ENCODE measurements at places on chromosomes 12 and 14. TPM values are rescaled to one million over a fixed set of nuclear protein-coding genes. Genes with fewer than 3 reads are reported as not detected.

- no peak for DNase-seq
These were observed 623.4 kb downstream of the DIO2 start for GRCh38 chr14:79587875-79588274.

Gene RERG
- total RNA-seq: not detected

DNA sequence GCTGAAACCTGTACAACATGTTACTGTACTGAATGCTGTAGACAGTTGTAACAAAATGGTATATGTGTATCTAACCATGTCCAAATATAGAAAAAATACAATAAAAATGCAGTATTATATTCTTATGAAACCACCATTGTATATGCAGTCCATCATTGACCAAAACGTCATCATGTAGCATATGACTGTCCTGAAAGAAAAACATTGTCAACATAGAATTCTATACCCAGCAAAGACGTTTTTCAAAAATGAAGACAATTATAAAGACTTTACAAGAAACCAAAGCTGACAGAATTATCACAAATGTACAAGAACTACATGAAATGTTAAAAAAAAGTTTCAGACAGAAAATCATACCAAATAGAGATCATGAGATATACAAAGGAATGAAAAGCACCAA, 8.1 kb upstream of the GPATCH2L start:
- no peak for DNase-seq

Gene EGLN3
- 4.0 TPM for total RNA-seq

DNA sequence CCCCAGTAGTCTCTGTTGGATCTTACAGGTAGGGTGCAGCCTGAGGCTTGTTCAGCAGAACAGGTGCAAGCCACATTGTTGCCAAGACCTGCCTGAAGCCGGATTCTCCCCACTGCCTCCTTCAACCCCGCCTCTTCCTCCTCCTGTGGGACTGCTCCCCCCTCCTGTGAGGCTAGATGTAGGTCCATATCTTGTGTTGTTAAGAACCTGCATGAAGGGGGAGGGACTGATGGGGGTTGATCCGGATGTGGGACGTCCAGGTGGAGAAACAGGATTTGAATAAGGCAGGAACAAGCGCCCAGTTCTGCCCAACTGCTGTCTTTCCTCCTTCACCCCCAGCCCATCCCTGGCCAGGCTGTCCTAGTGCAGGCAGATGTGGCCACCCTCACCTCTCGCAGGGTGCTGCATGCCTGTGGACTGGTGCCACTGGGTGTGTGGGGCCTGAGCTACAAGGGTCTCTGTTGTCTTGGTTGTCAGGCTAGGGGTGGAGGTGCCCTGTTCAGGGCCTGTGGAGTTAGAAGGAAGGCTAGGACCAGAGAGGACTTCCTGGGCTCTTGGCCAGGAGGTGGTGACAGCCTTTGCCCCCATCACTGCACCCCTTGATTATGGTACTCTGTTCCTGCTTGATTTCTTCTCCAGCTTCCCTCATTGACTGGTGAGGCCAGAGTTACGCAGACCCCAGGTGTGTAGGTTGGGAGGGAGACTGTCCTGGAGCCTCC, 1.4 kb downstream of the NR4A1 start:
- DNase-seq: peak; percentile 41

Gene SIX4
- total RNA-seq: not detected

DNA sequence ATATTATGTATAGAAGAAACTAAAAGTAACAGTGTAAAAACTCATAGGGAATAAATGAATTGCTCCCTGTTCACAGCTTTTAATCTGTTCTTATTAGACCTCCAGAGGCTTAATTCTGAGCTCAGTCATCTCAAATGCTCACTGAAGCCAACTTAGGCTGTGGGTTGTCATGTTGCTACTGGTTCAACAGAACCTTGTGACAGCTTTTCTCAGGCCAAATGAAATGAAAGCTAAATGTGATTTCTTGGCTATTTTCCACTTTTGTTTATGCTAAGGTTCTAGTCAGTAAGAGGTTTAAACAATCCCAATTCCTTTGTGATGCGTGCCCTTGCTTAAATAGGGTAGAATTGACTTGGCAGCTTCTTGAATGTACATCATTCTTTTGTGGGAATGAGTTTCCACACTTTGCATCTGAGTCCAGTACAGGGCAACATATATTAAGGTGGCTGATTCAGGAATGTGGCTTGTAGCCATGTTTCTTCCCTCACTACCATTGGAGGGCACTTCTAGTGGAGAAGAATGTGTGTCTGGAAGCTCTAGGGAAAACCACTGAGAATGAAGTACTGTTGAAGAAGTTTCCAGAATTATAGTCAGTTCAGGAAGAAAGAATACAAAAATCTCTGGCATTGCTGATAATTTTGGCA, 156.4 kb downstream of the NEDD1 start:
- DNase-seq: no peak

DNA sequence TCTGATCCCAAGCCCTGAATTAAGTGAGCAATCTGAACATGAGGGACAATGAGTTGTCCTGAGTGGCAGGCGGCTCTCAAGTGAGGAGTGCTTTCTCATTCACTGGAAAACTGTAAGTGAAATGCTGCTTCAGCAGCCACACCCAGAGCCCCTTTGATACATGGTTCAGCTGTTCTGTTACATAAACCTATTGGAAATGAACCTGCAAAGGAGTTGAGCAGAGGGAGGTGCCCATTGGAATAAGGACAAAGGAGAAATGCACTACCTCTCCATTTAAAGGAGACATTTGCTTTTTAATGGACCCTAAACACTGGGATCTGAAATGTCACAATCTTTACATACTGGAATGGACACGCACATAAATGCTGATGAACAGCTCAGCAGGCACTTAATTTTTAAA, 169.9 kb downstream of the CACNA1C start:
- DNase-seq: no peak

- no peak for DNase-seq
These were observed 111.3 kb upstream of the GARIN2 start for GRCh38 chr14:67077921-67078320.

DNA sequence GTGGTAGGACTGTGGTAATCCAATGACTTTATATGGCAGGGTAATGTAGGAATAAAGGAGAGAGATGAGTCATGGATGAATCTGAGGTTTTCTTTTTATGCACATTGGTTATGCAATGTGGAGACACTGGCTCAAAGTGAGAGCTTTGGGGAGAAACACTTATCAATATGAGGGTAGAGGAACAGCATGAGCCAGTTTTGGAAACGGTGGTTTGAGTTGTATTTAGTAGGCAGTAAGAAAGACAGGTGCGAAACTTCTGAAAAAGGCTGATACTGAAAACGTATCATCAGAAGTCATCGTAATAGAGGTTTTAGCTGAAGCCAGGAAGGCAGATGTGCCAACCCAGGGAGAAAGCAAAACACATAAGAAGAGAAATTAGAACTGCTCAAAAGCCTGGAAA, 854.8 kb upstream of the SEL1L start:
- no peak for DNase-seq

DNA sequence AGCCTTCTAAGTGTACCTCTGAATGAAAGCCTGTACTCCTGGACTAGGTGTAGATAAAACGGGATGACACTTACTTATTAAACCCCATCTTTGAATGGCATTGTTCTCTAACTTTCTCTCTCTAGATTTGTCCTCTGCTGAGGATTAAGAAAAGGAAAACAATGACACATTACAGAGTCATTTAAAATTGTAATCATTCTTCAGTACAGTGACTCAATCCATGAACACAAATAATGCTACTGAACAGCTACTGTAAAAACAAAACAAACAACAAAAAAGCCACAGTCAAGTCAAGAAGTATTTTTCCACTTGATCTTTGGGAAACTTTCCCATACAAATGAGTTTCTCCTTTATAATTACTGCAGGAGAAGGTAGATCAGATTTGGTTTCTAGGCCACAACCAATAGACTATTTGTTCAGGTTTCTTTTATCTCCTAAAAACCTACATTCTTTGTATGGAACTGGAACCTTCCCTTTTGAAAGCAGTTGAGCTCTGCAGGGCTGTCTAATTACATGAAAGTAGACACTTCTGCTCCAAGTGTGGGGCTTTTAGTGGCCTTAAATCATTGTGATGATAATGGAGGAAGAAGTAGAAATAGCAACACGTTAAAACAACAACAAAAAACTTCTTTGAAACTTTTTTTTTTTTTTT, 219.1 kb downstream of the ESR2 start:
- DNase-seq: no peak

GRCh38 chr12:55703288-55703687, 4.4 kb downstream of the ITGA7 start:
- no peak for DNase-seq

Gene PDZRN4
- not detected for total RNA-seq
